ENCODE measurements at places on chromosomes 1 and 21.

DNA sequence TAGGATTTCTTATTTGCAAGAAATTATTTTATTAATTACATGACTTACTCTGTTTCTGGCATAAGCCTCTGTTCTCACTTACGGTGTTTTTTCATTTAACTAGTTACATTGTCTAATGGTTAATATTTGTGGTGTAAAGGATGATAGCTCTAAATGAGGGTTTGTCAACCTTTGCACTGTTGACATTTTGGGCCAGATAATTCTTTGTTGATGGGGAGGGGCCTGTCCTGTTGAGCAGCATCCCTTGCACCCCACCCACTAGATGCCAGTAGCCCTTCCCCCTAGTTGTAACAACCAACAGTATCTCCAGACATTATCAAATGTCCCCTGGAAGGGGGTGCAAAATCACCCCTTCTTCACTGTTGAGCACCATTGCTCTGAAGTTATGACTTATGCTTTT is 83.6 kb upstream of the SLC44A3 start:
- no peak for DNase-seq

GRCh38 chr1:177897998-177898654 is 71.7 kb downstream of the SEC16B start:
- DNase-seq: peak; percentile 67

GRCh38 chr1:29583727-29584126 is 347.4 kb downstream of the PTPRU start:
- DNase-seq: no peak

DNA sequence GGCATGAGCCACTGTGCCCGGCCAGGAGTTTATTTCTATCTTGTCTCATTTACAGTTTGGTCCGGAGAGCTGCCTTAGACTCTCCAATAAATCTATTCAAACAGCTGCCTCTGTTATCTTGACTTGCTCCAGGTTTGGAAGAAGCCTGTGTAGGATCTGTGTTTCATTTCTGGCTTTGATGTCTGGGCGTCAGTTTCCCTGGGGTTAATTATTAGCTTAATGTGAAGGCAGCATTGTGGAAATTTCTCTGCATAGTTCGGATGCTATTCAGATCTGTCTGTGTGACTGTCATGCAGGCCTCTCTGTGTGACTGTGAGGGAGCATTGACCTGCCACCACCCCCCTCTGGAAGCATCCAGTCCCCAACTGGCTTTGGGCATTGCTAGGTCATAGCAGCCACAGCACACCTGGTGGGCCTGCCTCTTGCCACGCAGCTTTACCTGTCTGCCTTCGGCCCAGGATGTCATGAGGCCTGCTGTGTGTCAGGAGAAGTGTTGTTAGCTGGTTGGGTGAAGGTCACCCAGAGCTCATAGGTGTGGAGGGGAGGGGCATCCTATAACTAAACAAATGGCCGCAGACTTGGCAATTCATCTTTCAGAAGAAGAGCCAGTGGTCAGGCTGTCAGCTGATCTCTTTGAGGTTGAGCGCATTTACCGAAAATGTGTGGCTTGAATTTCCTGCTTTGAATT is 9.8 kb downstream of the IFNGR2 start:
- no peak for DNase-seq

DNA sequence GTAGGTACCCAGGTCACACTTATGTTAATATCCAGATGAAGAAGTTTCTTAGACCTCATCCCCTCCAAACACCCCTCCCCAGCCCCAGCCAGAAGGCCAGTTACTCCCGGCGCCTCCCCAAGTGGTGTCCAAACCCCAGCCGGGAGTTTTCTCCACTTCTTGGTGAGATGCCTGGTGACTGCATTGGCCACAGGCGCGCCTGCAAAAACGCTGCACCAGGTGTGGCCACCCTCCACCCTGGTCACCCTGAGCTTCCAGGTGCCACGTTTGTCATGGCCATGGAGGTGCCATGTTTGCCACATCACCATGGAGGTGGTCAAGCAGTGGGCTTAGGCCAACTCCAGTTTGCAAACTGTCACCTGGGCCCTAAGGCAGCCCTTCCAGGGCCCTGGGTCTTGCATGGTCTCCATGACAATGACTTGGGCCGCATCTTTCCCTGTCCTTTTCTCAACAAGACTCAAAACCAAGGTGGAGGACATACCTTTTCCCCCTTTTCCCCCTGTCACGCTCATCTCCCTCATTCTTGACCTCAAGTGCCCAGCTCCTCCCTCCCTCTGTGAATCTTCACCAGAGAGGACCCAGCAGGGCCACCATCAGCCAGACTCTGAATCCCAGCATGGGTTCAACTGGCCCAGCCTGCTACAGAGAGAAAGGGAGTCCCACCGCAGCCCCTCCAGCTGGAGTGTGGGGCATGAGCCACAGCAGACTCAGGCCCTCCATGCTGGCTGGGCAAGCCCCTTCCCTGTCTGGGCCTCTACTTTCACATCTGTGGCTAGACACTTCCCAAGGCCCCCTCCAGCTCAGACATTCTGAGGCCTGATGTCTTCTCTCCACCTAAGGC is 125.9 kb upstream of the ZBTB40 start:
- DNase-seq: no peak

DNA sequence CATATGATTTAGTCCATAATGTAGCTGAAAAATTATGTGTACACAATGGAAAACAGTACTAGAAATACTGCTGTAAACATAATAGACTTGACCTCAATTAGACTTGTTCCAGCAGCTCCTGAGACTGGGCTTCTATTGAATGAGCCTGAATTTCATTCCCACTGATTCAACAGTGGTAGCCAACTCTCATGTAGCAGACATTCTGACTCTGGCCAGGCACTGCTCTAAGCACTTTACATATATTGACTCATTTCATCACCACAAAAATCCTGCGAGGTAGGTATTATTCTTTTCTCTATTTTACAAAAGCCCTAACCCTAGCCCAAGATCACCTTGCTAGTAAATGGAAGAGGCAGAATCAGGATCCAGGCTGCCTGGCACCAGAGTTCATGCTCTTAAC is 12.8 kb upstream of the CTSS start:
- no peak for DNase-seq

- no peak for DNase-seq
These were observed 10.0 kb downstream of the TP53BP2 start for GRCh38 chr1:223835754-223836153.

- DNase-seq: no peak
These were observed 14.7 kb upstream of the CSF1 start for GRCh38 chr1:109895720-109896504.

DNA sequence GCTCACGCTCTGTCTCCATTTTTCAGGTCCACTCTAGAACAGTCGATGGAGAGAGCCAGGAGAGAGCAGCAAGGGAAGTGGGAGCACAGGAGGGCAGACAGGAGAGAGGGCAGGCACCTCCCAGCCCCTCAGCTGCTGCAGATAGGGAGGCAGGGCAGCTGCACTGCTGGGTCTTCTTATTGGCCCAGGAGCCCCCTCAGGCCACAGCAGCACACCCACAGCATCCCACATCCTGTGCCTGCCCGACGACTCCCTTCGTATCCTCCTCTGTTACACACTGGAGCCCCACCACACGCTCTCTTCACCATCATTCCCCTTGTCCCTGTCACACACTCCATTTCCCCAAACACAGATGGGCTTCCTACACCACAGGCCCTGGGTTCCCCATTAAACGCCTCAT is 13.7 kb upstream of the ARTN start:
- DNase-seq: no peak

GRCh38 chr1:76830373-76830772 is 36.9 kb upstream of the ST6GALNAC5 start:
- no peak for DNase-seq

- DNase-seq: no peak
These were observed 38.1 kb downstream of the TOMM20 start for GRCh38 chr1:235090406-235091069.

GRCh38 chr1:203641503-203641890 is 14.9 kb downstream of the ATP2B4 start:
- no peak for DNase-seq

DNA sequence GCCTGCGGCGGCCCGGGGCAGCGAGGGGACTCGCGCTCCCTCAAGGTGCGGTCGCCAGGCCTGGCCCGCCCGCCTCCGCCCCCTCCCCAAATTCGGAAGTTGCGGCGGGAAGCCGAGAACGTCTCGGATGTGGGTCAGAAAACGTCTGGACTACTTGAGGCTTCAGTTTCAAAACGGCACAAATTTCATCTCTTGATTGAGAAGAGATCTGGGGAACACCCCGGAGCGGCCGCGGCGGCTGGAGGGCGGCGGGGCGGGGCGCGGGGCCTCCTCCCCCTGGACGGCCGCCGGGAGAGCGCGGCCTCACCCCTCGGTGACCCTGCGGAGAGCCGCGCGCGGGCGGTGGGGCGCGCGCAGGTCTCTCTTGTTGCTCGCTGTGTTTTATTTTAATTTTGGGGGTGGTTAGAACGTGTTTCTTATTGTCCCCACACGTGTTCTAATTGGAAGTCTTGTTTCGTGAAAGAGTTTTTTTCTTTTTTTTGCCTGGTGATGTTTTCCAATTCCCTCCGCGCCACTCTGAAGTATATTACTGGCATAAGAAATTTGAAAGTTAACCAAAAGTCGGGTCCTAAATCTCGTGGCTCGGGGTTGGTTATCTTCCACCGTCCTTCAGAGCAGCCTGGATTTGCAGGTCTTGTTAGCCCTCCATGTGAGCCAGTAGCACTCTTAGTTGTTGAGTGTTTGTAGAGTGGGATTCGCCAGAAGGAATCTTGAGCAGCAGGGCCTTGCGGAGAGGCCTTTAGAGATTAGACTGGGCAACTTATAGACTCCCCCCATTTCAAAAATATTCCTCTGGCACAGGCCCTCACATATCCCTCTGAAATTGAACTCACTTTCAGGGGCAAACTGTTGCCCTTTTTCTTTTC is 749 bp downstream of the PCBP3 start:
- DNase-seq: no peak

- DNase-seq: no peak
These were observed 155.6 kb upstream of the ZNF648 start for GRCh38 chr1:182217071-182217470.

DNA sequence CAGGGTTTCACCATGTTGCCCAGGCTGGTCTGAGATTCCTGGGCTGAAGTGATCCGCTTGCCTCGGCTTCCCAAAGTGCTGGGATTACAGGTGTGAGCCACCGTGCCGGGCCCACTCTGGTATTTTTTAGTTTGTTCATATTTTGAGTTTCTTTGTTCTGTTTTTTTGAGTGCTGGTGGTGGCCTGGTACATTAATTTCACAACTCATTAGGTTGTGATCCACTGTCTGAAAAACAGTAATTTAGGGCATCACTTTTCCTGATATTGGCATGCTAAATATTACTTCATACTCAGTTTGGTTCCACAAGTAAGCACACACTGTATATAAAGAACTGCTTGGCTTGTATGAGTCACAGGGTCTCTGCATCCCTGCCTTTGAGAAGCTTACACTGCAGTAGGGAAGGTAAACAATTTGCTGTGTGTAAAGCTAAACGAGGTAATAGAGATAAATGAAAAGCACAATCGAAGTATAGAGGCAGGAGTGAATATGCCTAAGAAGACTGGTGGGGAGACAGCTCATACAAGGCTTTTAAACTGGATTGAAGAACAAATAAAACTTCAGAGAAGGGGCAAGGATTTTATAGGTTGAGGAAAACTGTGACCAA is 7.7 kb downstream of the SNX27 start:
- no peak for DNase-seq

GRCh38 chr21:28391938-28392849 is 600.5 kb downstream of the LTN1 start:
- no peak for DNase-seq

- no peak for DNase-seq
These were observed 43.6 kb upstream of the CCDC190 start for GRCh38 chr1:162904579-162904978.

GRCh38 chr21:26465916-26466315 is 107.2 kb downstream of the CYYR1 start:
- DNase-seq: no peak

- no peak for DNase-seq
These were observed 3.1 kb upstream of the FNDC10 start for GRCh38 chr1:1602968-1603506.

DNA sequence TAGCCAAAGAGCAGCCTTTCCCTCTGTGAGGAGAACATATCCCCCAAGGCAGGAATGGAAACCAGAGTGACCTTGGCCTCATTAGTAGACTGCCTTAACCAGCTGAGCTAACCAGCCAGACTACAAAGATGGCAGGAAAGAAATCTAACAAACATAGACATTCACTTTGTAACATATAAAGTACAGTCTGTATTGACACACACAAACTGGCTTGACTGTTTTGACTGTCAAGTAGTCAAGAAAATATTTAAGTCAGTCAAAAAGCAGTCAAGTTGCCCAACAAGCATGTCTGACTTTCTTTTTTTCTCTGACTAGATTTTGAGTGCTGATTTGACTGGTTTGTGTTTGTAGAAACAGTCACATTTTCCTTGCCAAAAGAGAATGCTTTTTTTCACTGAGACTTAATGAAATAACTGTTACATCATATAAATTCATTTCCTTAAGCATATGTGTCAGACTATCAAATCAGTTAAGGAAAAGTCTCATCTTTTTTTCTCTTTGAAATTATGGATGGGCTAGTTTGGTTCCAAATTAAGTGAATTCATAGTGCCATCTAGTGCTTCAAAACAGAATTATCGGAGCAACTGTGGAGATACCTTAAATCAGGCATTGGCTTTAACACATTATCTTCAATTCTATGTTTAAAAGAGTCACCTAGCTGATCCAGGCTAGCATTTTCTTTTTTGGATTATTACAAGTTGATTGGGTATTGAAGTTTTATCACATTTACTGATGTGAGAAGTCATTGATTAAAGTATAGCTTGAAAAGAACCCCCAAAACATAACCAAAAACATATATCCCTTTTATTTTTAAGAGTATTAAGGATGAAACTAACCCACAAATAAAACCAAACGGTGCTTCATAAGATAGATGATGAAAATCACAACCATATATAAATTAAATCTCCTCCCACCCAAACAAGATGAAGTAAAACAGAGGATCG is 75.0 kb downstream of the ATP6V1G3 start:
- DNase-seq: peak; percentile 46

GRCh38 chr21:33543505-33544129 is 779 bp downstream of the SON start:
- peak; percentile 47 for DNase-seq

DNA sequence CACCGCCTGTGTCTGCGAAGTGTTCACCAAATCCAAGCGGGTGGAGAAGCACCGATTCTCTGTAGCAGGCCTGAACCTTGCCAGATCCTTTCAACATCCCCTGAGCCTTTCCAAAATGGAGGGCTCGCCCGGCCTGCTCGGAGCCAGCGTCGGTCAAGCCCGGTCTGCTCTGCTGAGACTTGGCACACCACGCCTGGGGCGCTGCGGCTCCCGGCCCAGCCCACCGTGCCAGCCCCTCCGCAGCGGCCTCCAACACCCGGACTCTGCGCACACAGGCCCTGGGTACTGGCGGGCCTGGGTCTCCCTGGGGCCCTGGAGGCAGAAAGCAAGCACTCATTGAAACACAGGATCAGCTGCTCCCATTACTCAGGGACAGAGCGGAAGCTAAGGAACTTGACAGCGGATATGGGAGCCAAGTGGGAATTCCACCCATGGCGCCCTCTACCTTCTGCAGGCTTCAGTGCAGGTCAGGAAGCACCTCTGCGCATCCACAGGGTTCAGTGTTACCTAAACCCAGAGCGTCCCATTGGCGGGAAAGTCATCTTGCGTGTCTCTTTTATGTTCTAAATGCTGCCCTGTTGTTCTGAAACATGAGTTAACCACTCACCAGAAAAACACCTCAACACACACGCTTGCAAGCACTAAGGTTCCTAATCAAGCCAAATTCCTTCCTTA is 159.9 kb downstream of the ZBTB18 start:
- no peak for DNase-seq

GRCh38 chr1:227729144-227729880 is 5.8 kb downstream of the JMJD4 start:
- no peak for DNase-seq
